ENCODE measurements at places on chromosomes 16 and 17.

- peaks cover 20% of the 10 kb centered on the region for H3K4me1 ChIP-seq
- no peaks in the 10 kb centered on the region for H3K27me3 ChIP-seq
- DNase-seq = no peak
- peaks cover 4% of the 10 kb centered on the region for H3K36me3 ChIP-seq
- no peak overlapping the region for H3K4me3 ChIP-seq
Measured at GRCh38 chr17:76427501-76428231, 25.3 kb downstream of the UBE2O start.

- H3K27ac ChIP-seq = peak overlapping the region; percentile 85
- H3K4me3 ChIP-seq = no peak overlapping the region
- peaks cover 12% of the 10 kb centered on the region for H3K4me1 ChIP-seq
- H3K27me3 ChIP-seq = no peaks in the 10 kb centered on the region
- H3K36me3 ChIP-seq = no peaks in the 10 kb centered on the region
Measured at GRCh38 chr16:48609652-48610029, 339 bp downstream of the N4BP1 start.

- H3K4me1 ChIP-seq = peaks cover 12% of the 10 kb centered on the region
- DNase-seq = no peak
- no peak overlapping the region for H3K27ac ChIP-seq
- no peaks in the 10 kb centered on the region for H3K36me3 ChIP-seq
Measured at GRCh38 chr16:87114832-87115231, 202.4 kb downstream of the C16orf95 start.

DNA sequence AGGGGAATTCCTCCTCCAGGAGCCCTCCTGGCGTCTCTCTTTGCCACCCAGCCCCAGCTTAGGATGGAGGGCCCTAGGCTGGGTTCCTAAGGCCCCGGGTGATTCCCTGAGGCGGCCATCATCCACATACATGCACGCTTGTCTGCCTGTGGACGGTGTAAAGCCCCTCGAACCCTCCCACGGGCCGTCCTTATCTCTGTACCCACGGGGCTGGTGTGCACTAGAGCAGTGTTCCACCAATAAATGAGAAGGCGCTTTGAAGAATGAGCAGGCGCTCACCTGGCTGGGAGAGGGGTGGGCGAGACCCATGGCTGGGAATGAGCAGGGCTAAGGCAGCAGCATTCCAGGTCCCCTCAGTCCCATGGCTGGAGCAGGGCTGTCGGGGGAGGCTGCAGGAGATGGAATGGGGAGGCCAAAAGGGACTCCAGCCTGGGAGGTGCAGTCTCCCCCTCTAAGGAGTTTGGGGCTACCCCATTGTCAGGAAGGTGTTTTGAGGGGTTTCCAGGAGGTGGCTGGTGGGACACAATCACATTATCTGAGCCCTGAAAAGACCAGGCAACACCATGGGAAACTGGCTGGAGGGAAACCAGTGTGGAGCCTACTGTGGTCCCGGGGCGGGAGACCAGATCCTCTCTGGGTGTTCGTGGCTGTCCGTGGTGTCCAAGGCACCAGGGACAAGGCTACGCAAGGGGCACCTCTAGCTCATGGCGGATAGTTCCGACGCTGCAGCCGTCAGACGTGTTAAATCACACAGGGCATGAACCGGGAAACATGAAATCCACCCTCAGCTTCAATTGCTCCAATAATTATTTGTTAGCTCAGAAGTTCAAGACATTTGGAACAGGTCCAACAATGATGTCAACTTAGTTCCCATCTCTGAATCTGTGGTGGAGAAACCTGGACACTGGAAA is 87.5 kb upstream of the DNAH17 start:
- H3K4me3 ChIP-seq = no peak overlapping the region
- H3K27ac ChIP-seq = peak overlapping the region; percentile 41
- peaks cover 48% of the 10 kb centered on the region for H3K4me1 ChIP-seq
- no peak for DNase-seq
- H3K36me3 ChIP-seq = no peaks in the 10 kb centered on the region

DNA sequence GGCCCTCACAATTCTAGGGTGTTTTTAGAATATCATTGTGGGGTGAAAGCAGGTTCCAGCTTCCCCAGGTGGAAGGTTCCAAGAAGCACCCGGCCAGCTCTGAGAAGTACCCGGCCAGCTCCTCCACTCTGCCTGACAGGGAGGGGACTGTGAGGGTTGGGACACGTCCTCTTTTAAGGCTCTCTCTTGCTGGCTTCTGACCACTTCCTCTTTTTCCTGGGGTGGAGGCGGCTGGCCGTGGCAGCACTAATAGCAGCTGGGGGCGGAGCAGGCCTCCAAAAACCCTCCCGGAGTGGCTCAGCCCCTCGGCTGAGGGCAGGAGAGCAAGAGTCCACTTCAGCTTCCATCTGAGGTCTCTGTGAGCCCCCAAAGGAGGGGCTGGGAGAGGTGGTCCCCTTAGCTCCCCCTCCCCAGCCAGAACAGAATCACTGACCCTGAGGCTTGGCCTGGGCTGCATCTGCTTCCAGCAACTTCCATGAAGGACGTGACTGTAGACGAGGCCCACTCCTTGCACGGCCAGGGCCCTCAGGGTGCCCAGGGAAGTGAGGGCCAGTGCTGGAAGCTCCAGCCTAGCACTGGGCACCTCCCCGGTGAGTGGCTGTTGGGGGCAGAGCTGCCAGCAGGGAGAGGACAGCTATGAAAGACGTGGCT is 26.7 kb upstream of the PLCG2 start:
- no peak for DNase-seq
- no peak overlapping the region for H3K4me3 ChIP-seq
- H3K27ac ChIP-seq = no peak overlapping the region
- peaks cover 12% of the 10 kb centered on the region for H3K27me3 ChIP-seq
- no peaks in the 10 kb centered on the region for H3K36me3 ChIP-seq
- H3K4me1 ChIP-seq = no peaks in the 10 kb centered on the region

DNA sequence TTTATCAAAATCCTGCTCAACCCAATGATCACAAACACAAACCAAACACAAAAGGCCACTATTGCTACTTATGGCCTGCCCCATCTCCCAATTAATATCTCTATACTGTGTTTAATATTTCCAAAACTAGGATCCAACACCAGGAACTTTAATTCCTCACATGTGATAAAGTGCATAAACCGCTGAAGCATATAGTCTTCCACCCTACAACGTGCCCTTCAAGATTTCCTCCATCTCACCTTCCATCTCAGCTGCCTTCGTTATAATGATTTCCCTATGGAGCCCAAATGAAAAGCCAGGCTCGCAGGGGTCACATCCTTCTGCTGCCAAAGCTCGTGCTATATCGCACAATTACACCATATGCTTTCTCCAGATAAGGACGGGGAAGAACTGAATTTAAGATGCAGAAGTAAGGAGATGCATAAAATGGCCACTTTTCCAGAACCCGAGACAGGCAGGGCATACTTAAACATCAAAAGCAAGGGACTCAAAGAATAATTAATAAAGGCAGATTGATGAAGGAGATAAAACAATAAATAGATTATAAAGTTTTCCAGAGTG is 1.8 kb downstream of the MYH10 start:
- no peaks in the 10 kb centered on the region for H3K36me3 ChIP-seq
- DNase-seq = no peak
- peaks cover 28% of the 10 kb centered on the region for H3K4me1 ChIP-seq
- H3K4me3 ChIP-seq = peak overlapping the region; percentile 99
- H3K27ac ChIP-seq = peak overlapping the region; percentile 91
- peaks cover 3% of the 10 kb centered on the region for H3K27me3 ChIP-seq

DNA sequence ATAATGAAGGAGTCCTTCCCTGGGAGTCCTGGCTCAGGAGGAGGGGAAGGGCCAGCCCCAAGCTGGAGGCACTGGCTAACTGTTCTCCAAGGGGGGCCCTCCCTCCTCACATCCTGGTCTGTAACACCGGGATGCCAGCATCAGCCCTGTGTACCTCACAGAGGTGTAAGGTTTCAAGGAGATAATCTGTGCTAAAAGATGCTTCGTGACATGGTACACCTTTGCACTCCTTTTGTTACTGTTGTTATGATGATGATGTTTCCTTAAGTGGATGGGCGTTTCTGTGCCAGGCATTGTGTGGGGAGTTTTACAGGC is 236.7 kb upstream of the TNRC6C start:
- H3K27ac ChIP-seq = no peak overlapping the region
- peak; percentile 36 for DNase-seq
- H3K27me3 ChIP-seq = peaks cover 28% of the 10 kb centered on the region
- H3K36me3 ChIP-seq = no peaks in the 10 kb centered on the region

DNA sequence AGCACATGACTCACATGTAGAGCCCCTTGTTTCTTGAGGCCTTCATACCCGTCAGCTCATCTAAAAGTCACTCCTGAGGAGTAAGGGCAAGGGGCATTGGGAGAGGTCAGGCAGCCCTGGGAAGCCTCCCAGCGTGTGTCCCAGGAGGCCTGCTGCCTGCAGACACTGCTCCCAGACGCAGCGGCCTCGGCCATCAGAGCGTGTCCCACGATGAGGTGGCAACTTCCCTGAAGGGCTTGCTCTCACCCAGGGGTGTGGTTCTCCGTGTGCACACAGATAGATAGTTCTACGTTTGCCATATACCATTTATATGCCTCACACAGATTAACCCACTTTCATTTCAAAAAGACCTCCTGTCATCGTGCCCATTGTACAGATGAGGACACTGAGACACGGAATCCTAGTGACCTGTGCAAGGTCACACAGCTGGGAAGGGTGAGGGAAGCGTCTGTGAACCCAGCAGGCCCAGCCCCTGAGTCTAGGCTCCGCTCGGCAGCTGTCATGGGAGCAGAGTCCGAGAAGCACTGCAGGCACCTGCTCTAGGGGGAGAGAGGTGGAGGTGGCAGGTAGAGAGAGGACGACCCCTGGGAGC is 8.3 kb downstream of the TUBB3 start:
- H3K4me3 ChIP-seq = no peak overlapping the region
- H3K4me1 ChIP-seq = peaks cover 2% of the 10 kb centered on the region
- H3K27ac ChIP-seq = no peak overlapping the region
- no peak for DNase-seq
- peaks cover 21% of the 10 kb centered on the region for H3K36me3 ChIP-seq

GRCh38 chr17:4836221-4836620 is 3.1 kb downstream of the MINK1 start:
- H3K4me1 ChIP-seq = peaks cover 52% of the 10 kb centered on the region
- peak overlapping the region; percentile 19 for H3K27ac ChIP-seq
- H3K36me3 ChIP-seq = peaks cover 8% of the 10 kb centered on the region

DNA sequence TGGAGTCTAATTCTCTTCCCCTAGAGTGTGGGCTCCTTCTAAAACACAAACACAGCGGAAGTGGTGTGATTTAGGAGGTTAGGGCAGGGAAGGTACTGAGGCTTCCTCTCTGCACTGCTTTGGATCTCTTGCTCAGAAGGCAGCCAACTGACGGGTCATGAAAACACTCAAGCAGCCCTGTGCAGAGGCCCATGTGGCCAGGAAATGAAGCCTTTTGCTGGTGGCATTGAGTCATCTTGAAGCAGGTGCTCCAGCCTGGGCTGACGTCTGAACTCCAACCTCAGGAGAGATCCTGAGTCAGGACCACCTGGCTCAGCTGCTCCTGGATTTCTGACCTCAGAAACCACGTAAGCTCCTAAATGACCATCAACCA is 72.9 kb downstream of the MRM1 start:
- peaks cover 33% of the 10 kb centered on the region for H3K27me3 ChIP-seq
- DNase-seq = no peak
- H3K27ac ChIP-seq = no peak overlapping the region
- H3K4me1 ChIP-seq = no peaks in the 10 kb centered on the region

- H3K4me3 ChIP-seq = peak within 1 kb of the TSS; percentile 69
- H3K36me3 ChIP-seq = peaks cover 18% of the 10 kb centered on the region
- peak within 1 kb of the TSS; percentile 93 for H3K27ac ChIP-seq
- no peak for DNase-seq
Measured at GRCh38 chr17:19386974-19387920, at the start of gene MFAP4. MFAP4 (minus strand) TSS chr17:19387190; CDS start chr17:19387155, 35 bp downstream.

- H3K27ac ChIP-seq = peak overlapping the region; percentile 71
- H3K27me3 ChIP-seq = no peaks in the 10 kb centered on the region
- H3K4me3 ChIP-seq = no peak overlapping the region
- H3K4me1 ChIP-seq = peaks cover 78% of the 10 kb centered on the region
- no peak for DNase-seq
Measured at GRCh38 chr17:17853811-17854447, 17.1 kb upstream of the SREBF1 start.
